ENCODE measurements at places on chromosomes 2 and 18.
A peak's percentile ranks its signal among the peaks of the same experiment; 100 is the strongest.

GRCh38 chr2:200498402-200499162 lies 11.3 kb downstream of the KCTD18 start:
- no peak for DNase-seq

DNA sequence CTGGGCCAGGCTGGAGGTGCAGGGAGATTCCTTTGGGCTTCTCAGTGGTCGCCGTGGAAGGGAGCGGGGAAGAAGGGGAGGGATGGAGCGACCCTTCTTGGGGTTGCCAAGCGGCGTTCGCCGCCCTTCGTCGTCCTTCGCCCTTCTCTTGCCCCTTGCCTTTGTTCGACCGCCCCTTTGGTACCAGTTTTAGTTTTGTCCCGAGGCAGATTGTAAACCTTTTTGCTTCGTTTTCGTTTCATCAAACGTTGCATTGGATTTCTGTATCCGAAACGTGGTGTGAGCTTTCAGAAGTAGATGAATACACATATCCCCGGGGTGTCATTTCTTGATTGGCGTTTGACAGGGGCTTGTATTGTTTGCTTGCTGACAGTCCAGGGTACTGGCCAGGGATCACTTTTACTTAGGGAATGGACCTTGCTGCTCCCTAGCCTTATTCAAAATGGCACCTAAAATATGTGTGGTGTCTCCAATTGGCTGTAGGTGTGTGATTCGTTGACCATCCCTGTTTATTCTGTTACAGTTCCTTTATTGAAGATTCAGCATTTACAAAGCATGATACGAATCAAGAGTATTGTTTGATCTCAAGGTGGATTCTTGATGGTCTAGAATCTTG lies 788 bp downstream of the USP14 start:
- no peak for DNase-seq

DNA sequence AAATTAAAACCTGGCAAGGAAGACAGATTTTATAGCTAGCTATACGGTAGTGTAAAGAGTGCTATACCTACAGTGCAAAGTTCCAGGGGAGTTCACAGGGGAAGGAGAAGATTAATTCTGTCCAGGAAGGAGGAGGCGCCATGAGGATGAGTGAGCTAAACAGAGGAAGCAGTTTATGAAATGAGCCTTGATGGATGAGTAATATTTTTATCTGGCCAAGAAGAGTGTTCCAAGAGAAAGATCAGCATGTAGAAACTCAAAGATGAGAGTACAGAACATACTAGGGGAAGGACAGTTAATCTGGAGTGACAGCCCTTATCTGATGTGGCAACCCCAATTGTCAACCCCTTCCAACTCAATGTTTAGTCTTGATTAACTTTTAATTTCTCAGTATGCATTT lies 54.8 kb downstream of the CDH20 start:
- no peak for DNase-seq

DNA sequence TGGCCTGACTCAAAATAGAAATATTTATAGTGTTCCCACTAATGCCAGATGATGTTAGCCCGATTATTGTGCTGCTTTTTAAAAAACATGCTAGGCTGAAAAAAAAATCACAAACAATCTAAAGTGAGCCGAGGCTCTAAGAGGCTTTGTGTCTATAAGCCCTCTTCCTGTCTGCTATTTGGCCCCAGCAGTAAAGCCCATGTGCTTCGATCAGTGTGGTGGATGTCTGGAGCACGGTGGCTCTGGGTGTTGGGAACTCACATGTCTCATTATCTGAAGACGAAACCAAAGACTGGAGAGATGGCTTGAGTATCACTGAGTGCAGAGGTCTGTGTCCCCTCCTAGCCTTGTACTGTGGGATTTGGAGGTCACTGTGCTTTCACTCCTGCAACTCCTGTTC lies 55.1 kb downstream of the INO80C start:
- no peak for DNase-seq

DNA sequence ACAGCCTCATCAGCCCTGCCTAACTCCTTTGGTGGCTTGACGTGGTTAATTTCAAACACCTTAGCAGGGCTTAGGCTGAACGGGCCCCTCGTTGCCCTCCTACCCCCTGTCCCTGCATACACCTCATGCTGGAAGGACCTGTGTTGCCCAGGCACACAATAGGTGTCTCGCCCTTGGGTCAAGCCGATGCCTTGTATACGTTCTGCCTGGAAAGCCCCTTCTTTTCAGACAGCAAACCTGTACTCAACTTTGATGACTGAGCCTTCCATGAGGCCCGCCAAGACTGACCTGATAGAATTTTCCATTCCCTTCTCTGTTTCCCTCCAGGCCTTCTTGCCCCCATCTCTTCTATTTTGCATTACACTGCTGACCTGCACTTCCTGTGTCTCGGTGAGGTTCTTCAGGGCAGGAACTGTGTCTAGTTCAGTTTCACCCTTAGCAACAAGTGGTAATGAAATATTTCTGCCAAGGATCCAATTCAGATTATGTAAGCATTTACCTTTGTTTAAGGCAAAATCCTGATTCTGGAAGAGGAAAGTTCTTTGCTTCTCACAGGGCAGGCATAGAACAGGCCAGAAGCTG lies 7.9 kb downstream of the GREB1 start:
- no peak for DNase-seq

DNA sequence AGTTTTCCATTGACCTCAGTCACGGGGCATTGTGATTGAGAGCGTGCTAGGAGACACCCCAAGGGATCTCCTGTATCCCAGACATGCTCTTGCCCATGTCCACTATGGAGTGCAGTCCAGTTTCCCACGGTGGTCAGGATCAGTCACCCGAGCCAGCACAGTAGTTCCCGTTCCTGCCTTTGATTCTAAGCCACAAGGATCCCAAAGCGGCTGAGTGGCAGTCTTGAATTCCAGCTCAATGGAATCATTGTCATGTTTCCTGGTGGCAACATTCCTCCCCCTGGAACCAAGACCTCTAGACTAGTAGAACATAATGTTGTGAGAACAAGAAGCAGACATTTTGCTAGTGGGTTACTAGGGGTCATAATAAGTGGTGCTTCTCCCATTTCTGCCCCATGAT lies 154.3 kb downstream of the SEPTIN10 start:
- DNase-seq = no peak

GRCh38 chr2:233346376-233346775 lies 7.9 kb upstream of the DGKD start:
- DNase-seq = no peak

GRCh38 chr2:235046589-235046988 lies 94.8 kb downstream of the SH3BP4 start:
- no peak for DNase-seq

- no peak for DNase-seq
These were observed 21.3 kb downstream of the C2orf69 start for GRCh38 chr2:199932312-199932855.

DNA sequence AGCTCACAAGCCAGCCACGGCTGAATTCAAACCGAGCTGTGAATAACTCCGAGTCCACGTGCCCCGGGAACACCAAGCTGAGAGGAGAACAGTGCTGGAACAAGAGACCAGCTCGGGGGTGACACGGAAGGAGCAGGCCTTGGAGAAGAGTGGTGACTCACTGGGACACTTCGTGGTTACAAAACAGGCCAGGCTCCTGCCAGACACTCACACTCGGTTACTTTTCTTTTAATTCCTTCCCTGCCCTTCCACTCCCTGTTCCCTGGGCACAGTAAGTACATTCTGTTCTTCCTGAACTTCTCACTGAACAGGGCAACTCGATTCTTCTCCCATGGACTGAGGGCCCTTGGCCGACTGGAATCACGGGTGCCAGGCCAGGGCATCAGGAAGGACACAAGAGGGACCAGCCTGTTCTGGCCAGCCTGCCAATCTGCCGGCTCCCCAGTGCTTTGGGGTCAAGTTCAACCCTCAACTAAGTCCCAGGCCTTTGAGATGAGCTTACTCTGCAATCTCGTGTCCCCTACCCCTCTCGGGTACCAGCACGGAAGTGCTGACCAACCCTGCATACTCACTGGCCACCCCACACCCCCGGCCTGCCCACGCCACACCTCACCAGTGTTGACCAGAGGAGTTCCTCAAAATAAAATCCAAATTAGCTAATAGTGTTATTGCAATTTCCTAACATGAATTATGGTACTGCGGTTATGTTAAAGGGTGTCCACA lies 87.5 kb downstream of the TFCP2L1 start:
- no peak for DNase-seq

- no peak for DNase-seq
These were observed 77.7 kb downstream of the SH3RF3 start for GRCh38 chr2:109206569-109207146.

- no peak for DNase-seq
These were observed 43.3 kb downstream of the PLB1 start for GRCh38 chr2:28539118-28539541.

- no peak for DNase-seq
These were observed 83.3 kb upstream of the ID2 start for GRCh38 chr2:8598295-8599165.

- DNase-seq = no peak
These were observed 98.0 kb downstream of the TRABD2A start for GRCh38 chr2:84782717-84783442.

GRCh38 chr2:226728996-226729395 lies 70.6 kb downstream of the IRS1 start:
- no peak for DNase-seq

GRCh38 chr2:42906111-42906556 lies 113.8 kb upstream of the HAAO start:
- DNase-seq = no peak

DNA sequence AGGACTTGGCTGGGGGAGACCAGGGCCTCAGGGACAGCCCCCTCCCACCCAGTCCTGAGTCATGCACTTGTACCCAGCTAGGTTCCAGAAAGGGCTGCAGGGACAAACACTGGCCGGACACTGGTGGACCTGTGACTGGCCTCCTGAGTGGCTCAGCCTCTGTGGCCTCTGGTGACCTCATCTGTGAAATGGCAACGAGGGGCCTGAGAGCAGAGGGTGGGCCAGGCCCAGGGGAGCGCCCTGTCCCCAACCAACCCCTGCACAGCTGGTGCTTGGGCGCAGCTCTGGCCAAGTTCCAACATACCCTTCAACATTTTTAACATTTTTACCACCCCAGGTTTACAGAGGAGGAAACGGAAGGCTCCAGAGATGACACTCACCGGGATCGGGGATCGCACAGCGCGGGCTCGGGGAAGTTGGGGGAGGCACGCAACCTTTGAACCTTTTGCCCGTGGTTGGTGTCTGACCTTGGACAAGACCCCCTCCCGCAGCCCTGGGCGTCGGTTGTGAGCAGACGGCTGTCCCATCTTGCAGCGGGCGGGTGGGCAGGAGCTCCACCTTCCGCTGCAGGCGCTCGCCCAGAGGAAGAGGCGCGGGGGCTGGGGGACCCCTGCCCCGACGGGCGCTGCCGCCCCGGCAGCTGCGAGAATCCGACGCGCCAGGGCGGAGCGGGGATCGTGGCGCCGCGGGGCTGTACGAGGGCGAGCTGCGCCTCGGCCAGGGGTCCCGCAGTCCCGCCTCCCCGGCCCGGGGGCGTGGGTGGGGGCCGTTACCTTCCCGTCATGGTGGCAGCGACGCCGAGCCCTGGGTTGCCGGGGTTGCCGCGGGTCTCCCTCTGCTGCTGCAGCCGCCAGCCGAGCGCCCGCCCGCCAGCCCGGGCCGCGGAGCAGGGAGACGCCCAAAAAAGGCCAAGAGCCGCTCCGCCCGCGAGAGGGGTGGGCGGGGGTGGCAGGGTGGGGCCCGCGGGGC lies 805 bp downstream of the LIMS2 start:
- DNase-seq = no peak

- no peak for DNase-seq
These were observed 98.2 kb upstream of the CTDP1 start for GRCh38 chr18:79581406-79581805.

- DNase-seq = peak; percentile 14
These were observed 49.5 kb downstream of the KCNE4 start for GRCh38 chr2:223101340-223102039.

- DNase-seq = no peak
These were observed 123.5 kb downstream of the MYO5B start for GRCh38 chr18:50071397-50071796.

GRCh38 chr18:42242758-42243157 lies 287.7 kb downstream of the PIK3C3 start:
- no peak for DNase-seq

- DNase-seq = no peak
These were observed 70.5 kb upstream of the RTN4 start for GRCh38 chr2:55120634-55121359.

DNA sequence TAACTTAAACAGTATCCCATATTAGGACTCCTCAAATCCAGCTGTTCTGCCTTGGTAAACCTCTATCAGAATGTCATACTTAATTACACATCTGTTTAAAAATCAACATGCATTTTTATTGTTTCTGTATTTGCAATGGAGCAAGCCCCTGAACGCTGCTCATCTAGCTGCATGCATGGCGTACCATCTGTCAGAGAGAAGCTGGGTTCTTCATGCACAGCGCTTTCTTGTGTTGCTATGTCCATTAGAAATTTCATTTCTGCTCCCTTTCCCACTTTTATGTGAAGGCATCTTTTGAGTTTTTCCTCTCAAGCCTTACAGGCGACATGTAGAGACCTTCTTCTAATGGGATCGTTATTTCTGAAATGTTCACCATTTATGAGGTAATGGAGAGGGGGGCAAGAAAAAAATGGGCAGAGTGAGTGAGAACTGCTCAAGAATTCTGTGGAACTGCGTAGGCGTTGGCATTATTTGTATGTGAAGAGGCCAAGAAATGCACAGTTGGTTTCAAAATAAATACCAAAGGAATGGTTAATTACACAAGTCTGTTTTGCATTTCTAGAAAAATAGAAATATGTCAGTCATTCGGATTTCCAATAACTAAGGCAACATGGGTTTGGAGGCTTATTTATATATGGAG lies 31.6 kb downstream of the INSIG2 start:
- DNase-seq = no peak

DNA sequence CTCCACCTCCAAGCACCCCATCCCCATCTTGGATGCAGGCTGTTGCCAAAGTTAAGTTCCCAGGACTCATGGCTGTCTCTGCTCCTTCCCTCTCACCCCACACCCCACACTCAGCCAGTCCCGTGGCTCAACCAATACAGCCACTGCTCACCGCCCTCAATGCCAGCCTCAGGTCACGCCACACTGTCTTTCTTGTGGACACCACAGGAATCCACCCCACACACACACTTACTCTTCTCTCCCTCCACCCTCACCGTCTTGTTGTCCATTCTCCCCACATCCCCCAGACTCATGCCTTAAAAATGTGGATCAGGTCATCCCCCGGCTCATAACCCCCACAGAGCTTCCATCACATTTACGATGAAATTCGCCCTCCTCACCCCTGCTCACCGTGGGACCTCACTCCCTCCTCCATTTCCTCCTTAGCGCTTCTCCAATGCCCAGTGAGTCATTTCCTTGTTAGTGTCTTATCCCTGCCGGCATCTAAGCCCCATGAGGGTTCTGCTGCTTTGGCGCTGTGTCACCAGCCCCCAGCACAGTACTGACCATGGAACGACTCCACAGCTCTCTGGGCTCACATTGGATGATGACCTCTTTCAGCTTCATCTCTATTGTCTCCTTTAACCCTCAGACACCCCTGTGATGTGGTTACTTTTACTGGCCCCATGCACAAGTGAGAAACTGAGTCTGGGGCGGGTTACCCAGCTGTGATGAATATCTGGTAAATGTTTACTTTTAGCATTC lies 13.8 kb downstream of the MLPH start:
- no peak for DNase-seq
